ENCODE measurements at places on chromosomes 3 and 15. TPM values are rescaled to one million over a fixed set of nuclear protein-coding genes. Genes with fewer than 3 reads are reported as not detected.

- no peaks in the 10 kb centered on the region for H3K27me3 ChIP-seq
- H3K27ac ChIP-seq = no peak overlapping the region
- DNase-seq = no peak
- H3K4me1 ChIP-seq = peaks cover 6% of the 10 kb centered on the region
- no peak overlapping the region for H3K4me3 ChIP-seq
These were observed 48.5 kb downstream of the CD47 start for GRCh38 chr3:108042300-108042699.

DNA sequence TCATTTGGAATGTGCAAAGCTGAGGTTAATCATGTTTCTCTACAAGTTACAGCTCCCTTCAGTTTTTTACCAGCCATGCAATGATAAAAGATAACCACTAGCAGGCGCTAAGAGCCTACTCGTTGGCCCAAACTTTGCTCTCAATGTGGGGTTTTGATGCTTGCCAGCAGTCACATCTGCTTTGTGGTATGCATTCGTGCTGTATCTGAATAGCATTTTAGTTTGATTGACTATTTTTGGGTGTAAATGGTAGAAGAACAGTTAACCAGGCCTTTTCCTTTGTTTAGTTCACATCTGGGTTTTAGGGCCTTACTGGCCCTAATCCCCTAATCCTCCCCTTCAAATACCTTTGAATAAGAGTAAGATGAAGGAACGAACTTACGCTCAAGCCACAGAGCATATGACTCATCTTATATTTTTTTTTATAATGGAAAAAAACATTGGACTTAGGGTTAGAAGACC, 4.4 kb upstream of the CLDN11 start:
- peak overlapping the region; percentile 29 for H3K4me3 ChIP-seq
- peak; percentile 88 for DNase-seq
- H3K27me3 ChIP-seq = no peaks in the 10 kb centered on the region
- peak overlapping the region; percentile 67 for H3K27ac ChIP-seq
- no peaks in the 10 kb centered on the region for H3K36me3 ChIP-seq
- H3K4me1 ChIP-seq = peaks cover 40% of the 10 kb centered on the region

DNA sequence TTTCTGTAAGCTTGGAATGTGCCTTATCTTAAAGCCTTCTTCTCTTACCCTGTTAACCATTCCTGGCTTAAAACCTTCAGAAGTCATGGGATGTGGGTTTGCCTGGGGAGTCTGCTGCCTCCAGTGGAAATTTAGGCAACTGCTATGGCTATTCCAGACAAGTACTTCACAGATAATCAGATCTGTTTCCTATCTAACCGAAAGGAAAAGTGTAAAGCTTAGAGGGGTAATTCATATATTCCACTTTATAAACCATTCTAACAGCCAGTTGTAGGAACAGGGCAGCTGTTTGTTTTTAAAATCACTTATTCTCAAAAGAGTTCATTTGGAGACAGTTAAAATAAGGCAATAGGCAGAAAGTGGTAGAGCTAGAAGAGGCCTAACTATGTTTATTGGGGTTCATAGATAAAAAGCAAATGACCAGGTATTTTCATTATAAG, 219.9 kb downstream of the TCF12 start:
- no peaks in the 10 kb centered on the region for H3K27me3 ChIP-seq
- peak; percentile 51 for DNase-seq
- H3K4me3 ChIP-seq = no peak overlapping the region
- H3K4me1 ChIP-seq = peaks cover 53% of the 10 kb centered on the region
- peak overlapping the region; percentile 10 for H3K27ac ChIP-seq
- no peaks in the 10 kb centered on the region for H3K36me3 ChIP-seq

DNA sequence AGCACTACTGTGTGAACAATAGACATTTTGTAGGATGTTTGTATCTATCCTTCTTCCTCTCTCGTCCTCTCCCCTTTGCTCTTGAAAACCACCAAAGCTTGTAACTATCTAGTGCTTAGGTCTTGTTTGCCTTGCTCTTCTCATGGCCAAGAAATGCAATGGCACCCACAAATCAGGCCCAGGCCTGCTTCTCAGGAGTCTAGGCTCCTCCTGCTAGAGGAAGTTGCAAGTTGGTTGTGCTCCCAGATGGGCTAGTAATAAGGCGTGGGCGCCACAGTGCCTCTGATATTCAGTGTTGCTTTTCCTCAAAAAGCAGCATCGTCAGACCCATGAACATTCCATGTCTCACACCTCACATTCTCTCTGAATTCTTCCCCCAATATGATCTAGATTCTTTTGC, 28.7 kb downstream of the ZNF385D start:
- peaks cover 3% of the 10 kb centered on the region for H3K27me3 ChIP-seq
- no peak for DNase-seq
- H3K4me1 ChIP-seq = peaks cover 20% of the 10 kb centered on the region
- peaks cover 1% of the 10 kb centered on the region for H3K36me3 ChIP-seq

DNA sequence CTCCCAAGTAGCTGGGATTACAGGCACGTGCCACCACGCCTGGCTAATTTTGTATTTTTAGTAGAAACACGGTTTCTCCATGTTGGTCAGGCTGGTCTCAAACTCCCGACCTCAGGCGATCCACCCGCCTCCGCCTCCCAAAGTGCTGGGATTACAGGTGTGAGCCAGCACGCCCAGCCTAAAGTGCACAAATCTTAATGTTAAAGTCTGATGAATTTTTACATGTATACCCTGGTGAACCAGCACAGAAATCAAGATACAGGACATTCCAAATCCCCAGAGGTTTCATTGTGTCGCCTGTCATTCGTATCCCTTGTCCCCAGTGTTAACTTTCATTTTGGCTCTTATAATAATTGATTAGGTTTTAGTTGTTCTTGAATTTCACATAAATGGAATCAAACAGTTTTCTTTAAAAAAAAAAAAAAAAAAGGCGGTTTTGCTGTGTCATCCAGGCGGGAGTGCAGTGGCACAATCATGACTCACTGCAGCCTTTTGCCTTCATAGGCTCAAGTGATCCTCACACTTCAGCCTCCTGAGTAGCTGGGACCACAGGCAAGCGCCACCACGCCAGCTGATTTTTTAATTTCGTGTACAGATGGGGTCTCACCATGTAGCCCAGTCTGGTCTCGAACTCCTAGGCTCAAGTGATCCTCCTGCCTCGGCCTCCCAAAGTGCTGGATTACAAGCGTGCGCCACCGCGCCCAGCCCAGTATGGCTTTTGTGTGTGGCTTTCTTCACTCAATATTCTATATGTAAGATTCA, 1.5 kb upstream of the TM4SF19 start:
- peak; percentile 33 for DNase-seq
- peaks cover 58% of the 10 kb centered on the region for H3K4me1 ChIP-seq
- H3K27ac ChIP-seq = peak overlapping the region; percentile 88
- no peak overlapping the region for H3K4me3 ChIP-seq
- H3K36me3 ChIP-seq = peaks cover 4% of the 10 kb centered on the region
- H3K27me3 ChIP-seq = no peaks in the 10 kb centered on the region

- no peak overlapping the region for H3K4me3 ChIP-seq
- H3K4me1 ChIP-seq = no peaks in the 10 kb centered on the region
- H3K27me3 ChIP-seq = peaks cover 8% of the 10 kb centered on the region
- H3K27ac ChIP-seq = no peak overlapping the region
- no peaks in the 10 kb centered on the region for H3K36me3 ChIP-seq
- no peak for DNase-seq
These were observed 157.5 kb downstream of the FBLN2 start for GRCh38 chr3:13706451-13706850.

- H3K4me1 ChIP-seq = no peaks in the 10 kb centered on the region
- no peak for DNase-seq
- H3K27me3 ChIP-seq = no peaks in the 10 kb centered on the region
- peaks cover 7% of the 10 kb centered on the region for H3K36me3 ChIP-seq
- H3K4me3 ChIP-seq = no peak overlapping the region
- no peak overlapping the region for H3K27ac ChIP-seq
These were observed 185.6 kb upstream of the MBNL1 start for GRCh38 chr3:152083135-152083534.

GRCh38 chr3:43005981-43006380, 26.9 kb downstream of the GASK1A start:
- H3K4me1 ChIP-seq = peaks cover 23% of the 10 kb centered on the region
- no peak for DNase-seq
- no peak overlapping the region for H3K27ac ChIP-seq

GRK7 gene
- not detected for total RNA-seq

TUSC7 gene
- not detected for total RNA-seq

DNA sequence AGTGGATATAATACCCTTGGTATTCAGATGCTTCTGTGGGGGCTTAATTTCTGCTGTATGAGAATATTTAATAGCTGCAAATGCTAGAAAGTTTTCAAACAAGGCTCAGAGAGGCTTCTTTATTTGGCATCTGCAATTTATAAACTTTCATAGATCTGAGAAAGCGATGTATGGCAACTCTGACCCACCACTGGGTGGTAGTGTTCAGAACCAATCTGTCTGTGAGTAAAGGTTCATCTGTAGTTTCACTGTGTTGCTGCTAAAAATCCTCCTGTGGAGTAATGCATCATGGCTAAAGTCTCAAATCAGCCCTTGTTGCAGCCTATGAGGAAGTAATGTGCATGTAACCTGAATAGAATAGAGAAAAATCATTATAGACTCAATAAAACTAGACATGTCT, 47.4 kb downstream of the CLSTN2 start:
- no peaks in the 10 kb centered on the region for H3K4me1 ChIP-seq
- H3K4me3 ChIP-seq = no peak overlapping the region

DNA sequence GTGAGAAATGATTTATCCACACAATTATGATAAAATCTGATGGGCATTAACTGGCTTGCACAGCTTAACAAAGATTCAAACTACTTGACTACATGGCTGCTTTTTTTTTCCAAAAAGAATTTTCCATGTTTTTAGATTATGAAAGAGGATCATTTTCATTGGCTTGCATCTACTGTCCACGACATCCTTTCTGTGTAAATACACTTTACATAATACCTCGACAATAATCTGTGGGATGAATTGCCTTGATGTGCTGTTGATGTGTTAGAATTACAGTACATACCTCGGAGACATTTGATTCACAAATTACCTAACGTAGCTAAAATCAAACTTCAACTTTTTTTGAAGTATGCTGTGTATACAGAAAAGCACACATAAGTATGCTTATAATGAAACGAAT, 104.4 kb downstream of the PPP2R3A start:
- peak; percentile 41 for DNase-seq
- peaks cover 12% of the 10 kb centered on the region for H3K36me3 ChIP-seq
- 0 out of 2 replicates have a peak, but pooled peaks cover 2% of the 10 kb centered on the region for H3K27me3 ChIP-seq

DNA sequence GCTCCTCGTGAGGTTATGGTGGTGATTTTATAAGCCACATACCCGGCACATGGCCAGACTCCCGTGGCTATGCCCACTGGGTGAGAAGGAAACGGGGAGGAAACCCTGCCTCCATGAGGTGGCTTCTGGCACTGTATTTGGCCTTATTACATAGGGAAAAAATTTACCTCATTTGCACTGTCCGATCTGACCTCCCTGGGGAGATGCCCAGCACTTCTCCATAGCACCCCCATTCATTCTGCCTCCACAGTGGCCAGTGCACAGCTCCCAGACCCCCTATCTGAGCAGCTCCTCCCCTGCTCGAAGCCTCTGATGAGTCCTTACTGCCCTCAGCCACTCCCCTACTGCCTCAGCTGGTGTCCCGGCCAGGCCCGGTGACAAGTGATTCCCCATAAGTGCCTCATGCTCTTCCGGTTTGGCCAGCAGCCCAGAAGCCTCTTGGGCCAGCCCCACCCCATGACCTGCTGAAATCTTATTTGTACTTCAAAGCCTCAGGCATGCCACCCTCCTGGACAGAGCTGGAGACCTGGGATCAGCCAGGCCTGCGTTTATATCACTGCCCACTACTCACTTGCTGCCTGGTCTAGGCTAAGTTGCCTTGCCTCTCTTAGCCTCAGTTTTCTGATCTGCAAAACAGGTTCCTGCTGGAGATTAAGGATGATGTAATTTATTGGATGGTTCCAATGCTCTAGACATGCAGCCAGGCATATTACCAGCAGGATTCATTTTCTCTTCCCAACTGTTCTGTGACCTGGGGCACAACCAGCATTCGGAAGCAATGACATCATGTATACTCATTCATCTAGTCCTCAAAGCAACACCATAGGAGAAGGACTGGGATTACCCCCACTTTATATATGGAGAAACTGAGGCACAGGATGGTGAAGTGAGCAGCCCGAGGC, 30.6 kb upstream of the SLC6A6 start:
- H3K4me1 ChIP-seq = peaks cover 18% of the 10 kb centered on the region
- no peak overlapping the region for H3K4me3 ChIP-seq
- peak; percentile 67 for DNase-seq
- peak overlapping the region; percentile 57 for H3K27ac ChIP-seq
- H3K36me3 ChIP-seq = no peaks in the 10 kb centered on the region

- peak overlapping the region; percentile 76 for H3K27ac ChIP-seq
- peak; percentile 52 for DNase-seq
These were observed 549.4 kb upstream of the MDFIC2 start for GRCh38 chr3:70861855-70862254.

RTP3 gene
- total RNA-seq = not detected

Data from HFFc6 (cell line).